Vagina (tissue), 2 donors: ENCODE measurements at places on chromosomes 12 and 14.
A peak's percentile ranks its signal among the peaks of the same experiment; 100 is the strongest.

- H3K36me3 ChIP-seq = no peaks in the 10 kb centered on the region
- H3K4me1 ChIP-seq = no peaks in the 10 kb centered on the region
- H3K4me3 ChIP-seq = no peak overlapping the region
- no peak for DNase-seq
- H3K27me3 ChIP-seq = no peaks in the 10 kb centered on the region
- no peak overlapping the region for H3K27ac ChIP-seq
Measured at GRCh38 chr12:123164710-123165261, 13.9 kb upstream of the PITPNM2 start.

- no peak for DNase-seq
- H3K27me3 ChIP-seq = no peaks in the 10 kb centered on the region
- H3K36me3 ChIP-seq = no peaks in the 10 kb centered on the region
- H3K4me1 ChIP-seq = no peaks in the 10 kb centered on the region
- no peak overlapping the region for H3K27ac ChIP-seq
Measured at GRCh38 chr12:65106948-65107347, 14.2 kb downstream of the WIF1 start.

DNA sequence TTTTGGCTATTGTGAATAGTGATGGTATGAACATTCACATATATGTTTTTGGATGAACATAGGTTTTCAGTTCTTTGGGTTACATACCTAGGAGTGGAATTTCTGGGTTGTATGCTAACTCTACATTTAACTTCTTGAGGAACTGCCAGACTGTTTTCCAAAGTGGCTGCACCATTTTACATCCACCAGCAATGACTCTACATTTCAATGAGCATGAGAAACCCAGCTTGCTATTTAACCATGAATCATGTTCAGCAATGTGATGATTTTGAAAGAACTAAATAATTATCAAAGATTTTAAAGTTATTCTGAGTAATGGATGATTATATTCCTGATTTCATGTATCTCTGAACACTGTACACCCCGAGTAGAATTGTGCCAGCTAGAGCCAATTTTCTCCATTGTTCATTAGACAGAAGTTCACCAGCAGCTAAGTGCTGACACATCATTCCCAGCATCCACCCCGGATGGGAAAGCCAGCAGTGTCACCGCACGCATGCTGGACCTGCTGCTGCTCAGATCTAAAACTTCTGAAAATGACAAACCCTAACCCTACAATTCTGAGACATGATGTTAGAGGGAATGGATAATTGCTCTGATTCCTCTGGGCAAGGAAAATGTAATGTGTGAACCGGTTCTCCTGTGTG is 13.3 kb upstream of the ANAPC5 start:
- H3K27ac ChIP-seq = no peak overlapping the region
- DNase-seq = no peak
- H3K27me3 ChIP-seq = no peaks in the 10 kb centered on the region
- no peak overlapping the region for H3K4me3 ChIP-seq
- no peaks in the 10 kb centered on the region for H3K36me3 ChIP-seq

DNA sequence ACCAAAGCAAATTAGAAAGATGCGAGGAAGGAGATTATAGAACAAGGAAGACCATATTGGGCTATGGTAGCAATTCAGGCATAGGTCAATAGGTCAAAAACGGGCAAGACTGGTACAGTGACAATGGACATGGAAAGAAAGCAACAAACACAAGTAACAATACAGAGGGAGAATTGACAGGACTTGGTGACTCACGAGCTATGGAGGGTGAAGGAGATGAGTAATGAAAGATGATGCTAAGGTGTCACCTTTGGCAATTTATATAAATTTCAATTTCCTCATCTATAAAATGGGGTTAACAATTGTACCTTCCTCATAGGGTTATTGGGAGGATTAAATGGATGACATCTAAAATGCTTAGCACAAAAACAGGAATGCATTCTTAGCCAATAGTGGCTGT is 15.1 kb upstream of the DUSP16 start:
- H3K27ac ChIP-seq = no peak overlapping the region
- no peaks in the 10 kb centered on the region for H3K27me3 ChIP-seq
- H3K36me3 ChIP-seq = no peaks in the 10 kb centered on the region
- no peaks in the 10 kb centered on the region for H3K4me1 ChIP-seq

DNA sequence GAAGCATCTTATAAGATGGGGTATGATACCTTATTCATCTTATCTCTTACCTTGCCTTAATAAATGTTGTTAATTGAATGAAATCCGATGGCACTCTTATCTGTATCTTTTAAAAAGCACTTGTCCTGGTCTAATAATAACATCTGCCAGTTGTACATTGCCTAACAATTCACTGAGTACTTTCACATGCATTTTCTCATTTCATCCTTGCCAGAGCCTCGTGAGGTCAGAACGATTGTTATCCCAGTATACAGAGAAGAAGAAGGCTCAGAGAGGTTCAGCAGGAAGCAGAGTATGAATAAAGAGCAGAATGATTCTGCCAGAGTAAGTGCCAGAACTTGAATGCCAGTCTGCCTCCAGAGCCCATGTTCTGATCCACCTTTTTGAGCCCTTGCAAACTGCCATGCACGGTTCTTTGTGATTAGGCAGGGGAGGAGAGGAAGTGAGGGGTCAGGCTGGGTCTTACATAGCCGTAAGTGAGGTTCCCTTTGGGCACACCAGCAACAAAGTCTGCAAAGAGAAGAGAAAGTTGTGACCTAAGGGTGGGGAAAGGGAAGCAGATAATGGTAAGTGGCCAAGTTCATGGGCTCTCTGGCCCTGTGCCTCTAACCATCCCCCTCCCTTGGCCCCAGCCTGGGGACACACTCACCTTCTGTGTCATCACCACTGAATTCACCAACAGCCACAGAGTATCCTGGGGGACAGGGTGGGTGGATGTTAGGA is 11.7 kb downstream of the ITGA5 start:
- H3K4me1 ChIP-seq = peaks cover 19% of the 10 kb centered on the region
- no peak for DNase-seq
- H3K36me3 ChIP-seq = peaks cover 66% of the 10 kb centered on the region

GRCh38 chr12:75754698-75755097 is 243.3 kb upstream of the KRR1 start:
- no peaks in the 10 kb centered on the region for H3K27me3 ChIP-seq
- H3K36me3 ChIP-seq = no peaks in the 10 kb centered on the region
- no peaks in the 10 kb centered on the region for H3K4me1 ChIP-seq
- no peak overlapping the region for H3K4me3 ChIP-seq
- H3K27ac ChIP-seq = no peak overlapping the region

- no peak for DNase-seq
- peak overlapping the region; percentile 93 for H3K27ac ChIP-seq
- no peaks in the 10 kb centered on the region for H3K36me3 ChIP-seq
- H3K4me3 ChIP-seq = peak overlapping the region; percentile 94
- no peaks in the 10 kb centered on the region for H3K27me3 ChIP-seq
- H3K4me1 ChIP-seq = peaks cover 14% of the 10 kb centered on the region
Measured at GRCh38 chr12:64610660-64611340, 505 bp downstream of the RASSF3 start.

DNA sequence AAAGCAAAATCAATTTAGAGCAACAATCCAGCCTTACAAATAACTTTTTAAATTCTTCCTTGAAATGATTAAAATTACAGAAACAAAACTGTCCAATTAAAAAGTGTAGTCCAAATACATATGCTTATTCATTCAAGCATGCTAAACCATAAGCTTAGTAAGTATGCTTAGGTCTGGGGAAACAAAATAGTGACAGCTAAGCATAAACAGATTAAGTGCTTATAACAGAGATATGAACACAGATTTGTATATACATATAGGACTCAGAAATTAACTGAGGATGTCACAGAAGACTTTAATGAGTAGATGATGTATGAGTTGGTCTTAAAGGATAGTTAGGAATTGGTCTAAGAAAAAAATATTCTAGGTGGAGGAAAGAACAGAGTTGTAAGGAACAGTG is 41.8 kb downstream of the SCAF11 start:
- DNase-seq = no peak
- H3K27ac ChIP-seq = no peak overlapping the region
- H3K27me3 ChIP-seq = no peaks in the 10 kb centered on the region
- H3K4me3 ChIP-seq = no peak overlapping the region
- no peaks in the 10 kb centered on the region for H3K36me3 ChIP-seq

DNA sequence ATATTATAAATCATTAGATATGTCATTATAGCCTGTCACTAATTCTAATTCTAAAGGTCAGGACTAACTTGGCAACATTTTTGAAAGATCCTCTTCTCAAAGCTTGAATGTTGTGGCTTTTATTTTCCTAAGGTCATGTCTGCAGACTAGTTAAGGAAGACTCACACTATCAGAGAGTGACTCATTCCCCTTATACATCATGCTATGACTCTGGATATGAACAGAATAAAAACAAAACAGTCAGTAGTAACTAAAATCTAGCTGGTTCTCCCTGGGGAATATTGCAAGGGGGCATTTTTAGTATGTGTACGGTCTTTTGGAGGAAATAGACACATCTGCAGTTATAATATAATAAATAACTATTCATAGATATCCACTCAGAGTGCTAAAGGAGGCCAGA is 170.6 kb downstream of the SLC2A13 start:
- no peak for DNase-seq
- H3K36me3 ChIP-seq = no peaks in the 10 kb centered on the region
- no peak overlapping the region for H3K4me3 ChIP-seq
- H3K4me1 ChIP-seq = no peaks in the 10 kb centered on the region

GRCh38 chr14:63896278-63896720 is 43.5 kb downstream of the SYNE2 start:
- H3K4me1 ChIP-seq = peaks cover 63% of the 10 kb centered on the region
- H3K27me3 ChIP-seq = no peaks in the 10 kb centered on the region
- no peaks in the 10 kb centered on the region for H3K36me3 ChIP-seq
- no peak for DNase-seq
- no peak overlapping the region for H3K4me3 ChIP-seq
- peak overlapping the region; percentile 30 for H3K27ac ChIP-seq

DNA sequence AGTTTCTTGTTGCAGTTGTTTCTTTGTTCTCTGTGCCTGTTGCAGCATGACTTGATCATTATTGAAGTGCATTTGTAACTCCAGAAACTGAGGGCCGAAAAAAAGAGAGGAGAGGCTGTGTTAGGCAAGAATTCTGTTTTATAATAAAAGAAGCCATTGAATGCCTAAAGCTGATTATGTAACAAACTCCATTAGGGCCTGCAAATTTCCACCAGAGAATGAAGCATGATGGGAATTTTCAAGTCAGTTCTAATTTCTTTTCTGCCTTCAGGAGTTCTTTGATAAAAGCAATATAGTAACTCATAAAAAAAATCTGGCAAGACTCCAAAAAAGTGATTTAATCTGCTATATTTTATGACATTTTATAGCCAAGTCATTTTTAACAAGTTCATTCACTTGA is 156.7 kb upstream of the RASSF8 start:
- DNase-seq = no peak
- H3K36me3 ChIP-seq = no peaks in the 10 kb centered on the region
- no peaks in the 10 kb centered on the region for H3K4me1 ChIP-seq
- no peak overlapping the region for H3K4me3 ChIP-seq
- H3K27ac ChIP-seq = no peak overlapping the region

- no peaks in the 10 kb centered on the region for H3K27me3 ChIP-seq
- no peak for DNase-seq
- H3K36me3 ChIP-seq = no peaks in the 10 kb centered on the region
- peak overlapping the region; percentile 93 for H3K4me3 ChIP-seq
- peaks cover 14% of the 10 kb centered on the region for H3K4me1 ChIP-seq
- peak overlapping the region; percentile 80 for H3K27ac ChIP-seq
Measured at GRCh38 chr14:77615361-77616132, 890 bp downstream of the SPTLC2 start.

GRCh38 chr12:102167821-102168604 is 29.6 kb downstream of the PMCH start:
- no peak for DNase-seq
- H3K4me1 ChIP-seq = no peaks in the 10 kb centered on the region
- no peaks in the 10 kb centered on the region for H3K36me3 ChIP-seq

- no peaks in the 10 kb centered on the region for H3K4me1 ChIP-seq
- no peak for DNase-seq
- no peak overlapping the region for H3K27ac ChIP-seq
Measured at GRCh38 chr14:22163051-22163450, 426.0 kb downstream of the DAD1 start.

DNA sequence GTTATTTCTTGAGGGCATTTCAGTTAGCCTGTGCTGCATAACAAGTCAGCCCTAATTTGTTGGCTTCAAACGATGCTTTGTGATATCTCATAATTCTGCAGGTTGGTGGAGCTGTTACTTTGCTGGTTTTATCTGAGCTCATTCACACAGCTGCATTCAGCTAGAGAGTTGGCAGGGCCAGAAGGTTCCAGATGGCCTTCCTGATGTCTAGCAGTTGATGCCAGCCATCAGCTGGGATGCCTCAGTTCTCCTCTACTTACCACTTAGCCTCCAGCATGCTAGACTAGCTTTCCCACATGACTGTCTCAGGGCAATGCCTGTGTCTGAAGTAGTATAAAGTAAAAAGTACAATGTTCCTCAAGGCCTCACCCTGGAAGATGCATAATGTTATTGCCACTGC is 130.6 kb downstream of the SLC35F4 start:
- no peak for DNase-seq
- no peak overlapping the region for H3K27ac ChIP-seq
- no peak overlapping the region for H3K4me3 ChIP-seq
- H3K4me1 ChIP-seq = no peaks in the 10 kb centered on the region
- H3K27me3 ChIP-seq = no peaks in the 10 kb centered on the region

- H3K27me3 ChIP-seq = no peaks in the 10 kb centered on the region
- no peaks in the 10 kb centered on the region for H3K4me1 ChIP-seq
- no peak for DNase-seq
- no peak overlapping the region for H3K27ac ChIP-seq
- no peaks in the 10 kb centered on the region for H3K36me3 ChIP-seq
Measured at GRCh38 chr12:74776378-74776777, 238.7 kb downstream of the ATXN7L3B start.

DNA sequence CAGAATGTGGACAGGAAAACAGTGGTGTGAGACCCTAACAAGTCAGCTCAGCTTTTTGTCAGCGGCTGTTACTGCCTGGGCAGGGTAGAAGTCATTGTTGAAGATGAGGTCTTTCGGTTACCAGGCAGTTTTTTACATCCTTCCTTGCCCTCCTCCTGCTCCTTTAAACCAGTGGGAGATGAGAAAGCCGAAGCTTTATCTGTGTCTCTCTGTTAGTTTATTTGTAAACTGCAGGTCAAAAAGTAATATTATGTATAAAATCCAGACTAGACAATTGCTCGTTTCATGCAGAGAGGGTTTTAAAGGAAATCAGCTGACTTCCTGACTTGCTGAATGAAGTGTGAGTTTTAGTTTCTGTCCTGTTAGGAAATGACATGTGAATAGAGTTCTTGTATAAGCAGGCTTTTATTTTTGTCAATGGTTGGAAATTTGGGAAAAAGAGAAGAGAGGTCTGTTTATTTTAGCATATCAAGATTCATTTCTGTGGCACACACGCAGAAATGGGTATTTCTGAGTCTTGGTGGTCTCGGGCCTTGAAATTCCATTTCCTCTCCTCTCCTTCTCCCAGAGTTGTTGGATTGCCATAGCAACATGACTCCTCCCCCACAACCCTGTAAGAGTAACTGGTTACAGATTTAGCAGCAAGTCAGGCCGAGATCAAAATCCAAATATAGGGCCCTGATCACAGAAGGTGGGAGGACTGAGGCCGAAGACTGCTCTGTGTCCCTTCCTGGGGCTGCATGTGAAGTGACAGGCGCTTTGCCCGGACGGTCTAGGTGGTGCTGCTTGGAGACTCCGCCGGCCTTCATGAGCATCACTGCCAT is 60.8 kb downstream of the SAMD4A start:
- no peaks in the 10 kb centered on the region for H3K36me3 ChIP-seq
- no peak overlapping the region for H3K4me3 ChIP-seq
- H3K4me1 ChIP-seq = peaks cover 45% of the 10 kb centered on the region
- no peak for DNase-seq
- H3K27me3 ChIP-seq = no peaks in the 10 kb centered on the region

GRCh38 chr12:120366341-120366705 is 2.6 kb downstream of the MSI1 start:
- H3K4me1 ChIP-seq = peaks cover 27% of the 10 kb centered on the region
- no peaks in the 10 kb centered on the region for H3K27me3 ChIP-seq
- DNase-seq = no peak
- no peaks in the 10 kb centered on the region for H3K36me3 ChIP-seq
- H3K4me3 ChIP-seq = no peak overlapping the region
- H3K27ac ChIP-seq = no peak overlapping the region
